ENCODE measurements at places on chromosomes 5 and 9.

GRCh38 chr9:93013856-93014582 is 44.5 kb upstream of the SUSD3 start:
- no peak for DNase-seq

- no peak for DNase-seq
These were observed 41.8 kb downstream of the CAST start for GRCh38 chr5:96703995-96704394.

GRCh38 chr5:80961376-80962281 is 1.5 kb downstream of the RASGRF2 start:
- peak; percentile 65 for DNase-seq

- DNase-seq, result no peak
These were observed 70.9 kb downstream of the TRIO start for GRCh38 chr5:14213813-14214585.

DNA sequence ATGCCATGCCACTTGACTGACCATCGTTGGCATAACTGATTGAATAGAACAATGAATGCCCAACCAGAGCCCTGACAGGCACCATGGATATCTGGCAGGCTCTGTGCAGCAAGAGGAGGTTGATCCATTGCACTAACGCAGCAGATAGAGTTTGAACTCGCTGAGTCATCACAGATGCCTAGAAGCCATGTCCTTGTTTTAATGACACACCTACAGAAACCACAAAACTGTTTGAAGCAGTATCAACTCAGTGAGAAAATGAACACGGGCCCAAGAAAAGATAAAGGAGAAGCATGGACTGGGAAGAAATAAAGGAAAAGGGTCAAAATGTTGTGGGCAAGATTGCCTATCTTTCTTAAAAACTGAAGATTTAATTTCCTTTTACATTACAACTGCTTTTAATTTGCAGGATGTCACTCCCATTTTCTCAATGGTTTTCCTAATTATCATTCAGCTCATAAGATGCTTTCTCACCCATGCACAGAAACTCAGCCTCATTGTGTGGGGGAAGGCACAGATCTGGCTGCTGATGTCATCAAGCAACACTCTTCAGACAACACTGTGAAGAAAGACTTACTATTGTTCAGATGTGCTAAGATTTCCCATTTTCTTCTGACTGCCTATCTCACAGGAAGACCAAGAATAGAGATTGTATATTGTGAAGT is 129.0 kb downstream of the PIK3R1 start:
- DNase-seq, result peak; percentile 28

- DNase-seq, result no peak
These were observed 74.6 kb downstream of the ACTL7B start for GRCh38 chr9:108780942-108781734.

DNA sequence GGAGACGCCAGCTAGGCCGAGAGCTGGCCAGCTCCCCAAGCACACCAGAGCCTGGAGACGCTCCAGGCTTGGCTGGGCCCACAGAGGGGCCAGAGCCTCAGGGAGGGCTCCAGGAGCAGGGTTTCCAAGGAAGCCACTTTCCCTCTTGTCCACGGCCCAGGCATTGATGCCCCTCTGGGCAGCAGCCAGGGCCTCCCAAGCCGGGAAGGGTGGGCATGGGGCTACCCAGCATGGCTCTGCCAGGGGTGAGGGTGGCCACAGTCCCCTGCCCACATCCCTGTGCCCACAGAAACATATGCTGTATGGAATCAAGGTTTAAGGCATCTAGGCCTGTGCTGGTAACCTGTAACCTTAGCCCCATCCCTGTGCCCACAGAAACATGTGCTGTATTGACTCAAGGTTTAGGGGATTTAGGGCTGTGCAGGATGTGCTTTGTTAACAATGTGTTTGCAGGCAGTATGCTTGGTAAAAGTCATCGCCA is 1.5 kb upstream of the DPP7 start:
- no peak for DNase-seq
